ENCODE measurements at places on chromosomes 13 and 19.

DNA sequence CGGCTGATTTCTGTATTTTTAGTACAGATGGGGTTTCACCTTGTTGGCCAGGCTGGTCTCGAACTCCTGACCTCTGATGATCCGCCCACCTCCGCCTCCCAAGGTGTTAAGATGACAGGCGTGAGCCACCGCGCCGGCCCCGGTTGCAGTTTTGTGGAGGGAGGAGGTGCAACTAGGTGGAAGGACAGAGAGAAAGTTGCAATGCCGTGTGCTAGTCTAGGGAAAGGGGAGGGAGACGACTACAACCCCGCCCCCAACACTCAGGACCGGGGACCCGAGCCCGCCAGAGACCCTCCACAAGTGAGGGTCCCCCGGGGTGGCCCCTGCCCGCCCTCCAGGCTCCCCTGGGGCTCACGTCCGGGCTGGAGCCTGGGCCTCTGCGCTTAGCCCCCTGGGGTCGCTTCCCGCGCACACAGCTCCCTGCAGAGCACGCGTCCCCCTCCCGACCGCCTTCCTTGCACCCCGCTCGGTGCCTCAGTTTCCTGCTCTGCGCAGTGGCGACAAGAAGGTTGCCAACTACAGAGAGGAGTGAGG lies 1.2 kb upstream of the ARID3A start:
- no peak for DNase-seq

DNA sequence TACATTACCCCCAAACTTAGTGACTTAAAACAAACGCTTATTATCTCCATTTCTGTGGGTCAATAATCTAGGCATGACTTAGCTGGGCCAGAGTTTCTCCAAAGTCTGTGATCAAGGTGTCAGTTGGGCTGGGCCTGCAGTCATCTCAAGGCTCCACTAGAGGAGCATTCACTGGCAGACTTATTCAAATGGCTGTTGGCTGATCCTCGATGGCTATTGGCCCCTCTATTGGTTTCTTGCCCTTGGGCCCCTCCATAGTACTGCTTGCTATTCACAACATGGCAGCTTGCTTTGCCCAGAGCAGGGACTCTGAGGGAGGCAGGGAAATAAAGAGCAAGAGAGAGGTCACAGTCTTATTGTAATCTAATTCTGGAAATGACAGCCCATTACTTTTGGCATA lies 57.6 kb downstream of the RCBTB2 start:
- DNase-seq, result no peak

DNA sequence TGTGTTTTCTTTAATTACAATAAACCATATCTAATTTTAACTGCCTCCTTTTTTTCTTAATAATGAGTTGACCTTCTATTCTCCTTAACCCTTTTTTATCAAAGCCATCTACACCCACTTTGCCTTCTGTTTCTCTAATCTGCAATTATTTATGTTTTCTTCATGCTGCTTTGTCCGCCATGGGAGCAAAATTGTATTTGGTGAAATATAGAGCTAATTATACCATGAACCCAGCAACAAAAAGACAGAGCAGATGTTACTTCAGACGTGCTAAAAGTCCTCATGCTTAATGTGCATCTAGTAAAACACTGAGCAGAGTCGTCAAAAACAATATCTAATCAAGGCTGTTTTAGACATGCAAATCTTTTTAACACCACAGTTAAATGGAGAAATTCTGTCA lies 264.7 kb downstream of the DACH1 start:
- DNase-seq, result no peak

GRCh38 chr13:75341028-75341427 lies 140.9 kb downstream of the TBC1D4 start:
- DNase-seq, result no peak
